Esophagus muscularis mucosa (tissue), 4 donors: ENCODE measurements at places on chromosomes 2 and 18. TPM values are rescaled to one million over a fixed set of nuclear protein-coding genes. Genes with fewer than 3 reads are reported as not detected.
A peak's percentile ranks its signal among the peaks of the same experiment; 100 is the strongest.

DNA sequence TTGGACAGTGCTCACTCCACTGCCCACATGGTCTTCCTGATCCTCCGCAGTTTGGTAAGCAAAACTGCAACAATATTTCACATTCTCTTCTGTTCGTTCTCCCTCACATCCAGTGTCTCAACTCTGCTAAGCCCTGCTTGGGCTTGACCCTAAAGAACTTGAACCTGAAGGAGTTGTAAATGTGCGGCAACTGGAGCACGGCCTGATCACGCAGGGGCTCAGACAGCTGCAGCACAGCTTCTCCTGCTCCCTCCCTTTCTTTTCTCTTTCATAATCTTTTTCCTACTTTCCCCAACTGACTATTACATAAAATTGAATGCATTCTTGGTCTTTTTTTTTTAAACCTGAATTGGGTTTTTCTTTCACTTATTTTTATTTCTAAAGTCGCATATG is 10.2 kb downstream of the CYRIA start:
- H3K4me3 ChIP-seq: no peak overlapping the region
- DNase-seq: no peak
- no peaks in the 10 kb centered on the region for H3K27me3 ChIP-seq
- H3K4me1 ChIP-seq: peaks cover 54% of the 10 kb centered on the region
- no peak overlapping the region for H3K27ac ChIP-seq
- H3K36me3 ChIP-seq: no peaks in the 10 kb centered on the region

DNA sequence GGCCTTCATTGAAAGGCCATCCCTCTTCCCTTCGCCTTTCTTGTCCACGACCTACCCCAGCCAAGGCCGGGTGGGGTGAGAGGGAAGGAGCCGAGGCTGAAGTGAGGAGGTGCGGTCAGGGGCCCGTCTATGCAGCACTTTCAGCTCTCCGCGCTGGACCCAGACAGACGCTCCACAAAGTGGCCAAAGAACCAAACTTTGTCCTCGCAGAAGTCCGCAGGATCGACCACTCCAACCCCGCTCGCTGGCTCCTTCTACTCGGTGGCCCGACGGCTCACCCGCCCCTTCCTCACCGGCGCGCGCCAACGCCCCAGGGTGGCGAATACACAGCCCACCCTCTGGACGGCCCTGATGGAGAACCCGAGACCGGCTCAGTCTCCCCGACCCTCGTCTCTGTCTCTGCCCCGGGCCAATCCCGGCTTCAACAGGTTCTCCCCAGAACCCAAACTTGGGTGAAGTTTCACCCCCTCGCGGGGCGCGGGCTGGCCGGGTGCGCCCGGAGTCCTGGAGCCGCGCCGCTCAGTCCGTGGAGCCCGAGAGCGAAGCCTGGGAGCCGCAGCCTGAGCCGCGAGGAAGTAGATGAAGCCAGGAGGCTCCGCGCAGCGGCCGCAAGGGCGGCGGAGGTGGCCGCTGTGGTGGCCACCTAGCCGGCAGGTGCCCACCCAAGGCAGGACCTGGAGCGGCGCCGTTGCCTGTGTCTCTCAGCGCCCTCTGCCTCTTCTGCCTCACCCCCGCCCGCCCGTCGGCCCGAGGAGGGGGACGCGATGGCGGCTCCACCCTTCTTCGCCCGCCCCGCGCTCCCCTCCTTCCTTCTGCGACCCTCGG is 26.7 kb upstream of the ALPP start:
- H3K36me3 ChIP-seq: no peaks in the 10 kb centered on the region
- H3K4me3 ChIP-seq: no peak overlapping the region
- H3K27ac ChIP-seq: no peak overlapping the region

DNA sequence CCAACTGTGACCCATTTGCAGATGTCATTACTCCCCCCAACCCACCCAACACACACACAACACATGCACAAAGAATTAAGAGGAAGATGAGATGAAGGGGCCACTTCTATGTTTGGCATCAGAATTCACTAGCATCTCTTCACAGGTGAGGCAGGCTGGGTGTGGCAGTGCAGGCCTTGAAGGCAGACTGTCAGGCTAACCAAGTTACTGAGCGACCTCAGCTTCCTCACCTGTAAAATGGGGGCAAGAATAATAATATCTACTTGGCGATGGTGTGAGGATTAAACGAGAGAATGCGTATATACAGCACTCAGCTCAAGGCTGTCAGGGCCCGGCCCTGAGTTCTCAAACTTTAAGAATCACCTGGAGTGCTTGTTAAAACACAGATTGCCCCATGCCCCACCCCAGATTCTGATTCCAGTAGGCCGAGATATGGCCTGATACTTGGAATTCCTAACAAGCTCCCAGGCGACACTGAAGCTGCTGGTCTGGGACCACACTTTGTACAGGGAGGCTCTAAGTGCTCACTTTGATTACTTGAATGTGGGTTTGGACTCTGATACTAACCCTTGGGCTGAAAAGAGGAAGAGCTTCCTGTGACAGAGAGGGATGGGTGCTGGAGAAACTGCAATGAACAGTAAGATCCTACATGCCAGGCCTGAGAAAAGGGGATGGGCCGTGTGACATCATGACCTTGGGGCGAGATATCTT is 1.1 kb downstream of the ACTG2 start:
- peak overlapping the region; percentile 60 for H3K4me3 ChIP-seq
- no peaks in the 10 kb centered on the region for H3K27me3 ChIP-seq
- H3K36me3 ChIP-seq: no peaks in the 10 kb centered on the region
- peaks cover 33% of the 10 kb centered on the region for H3K4me1 ChIP-seq
- peak overlapping the region; percentile 93 for H3K27ac ChIP-seq
- no peak for DNase-seq

- H3K27me3 ChIP-seq: no peaks in the 10 kb centered on the region
- H3K27ac ChIP-seq: no peak overlapping the region
- no peak overlapping the region for H3K4me3 ChIP-seq
- no peaks in the 10 kb centered on the region for H3K36me3 ChIP-seq
- H3K4me1 ChIP-seq: no peaks in the 10 kb centered on the region
These were observed 53.3 kb downstream of the C1D start for GRCh38 chr2:68009526-68009925.

DNA sequence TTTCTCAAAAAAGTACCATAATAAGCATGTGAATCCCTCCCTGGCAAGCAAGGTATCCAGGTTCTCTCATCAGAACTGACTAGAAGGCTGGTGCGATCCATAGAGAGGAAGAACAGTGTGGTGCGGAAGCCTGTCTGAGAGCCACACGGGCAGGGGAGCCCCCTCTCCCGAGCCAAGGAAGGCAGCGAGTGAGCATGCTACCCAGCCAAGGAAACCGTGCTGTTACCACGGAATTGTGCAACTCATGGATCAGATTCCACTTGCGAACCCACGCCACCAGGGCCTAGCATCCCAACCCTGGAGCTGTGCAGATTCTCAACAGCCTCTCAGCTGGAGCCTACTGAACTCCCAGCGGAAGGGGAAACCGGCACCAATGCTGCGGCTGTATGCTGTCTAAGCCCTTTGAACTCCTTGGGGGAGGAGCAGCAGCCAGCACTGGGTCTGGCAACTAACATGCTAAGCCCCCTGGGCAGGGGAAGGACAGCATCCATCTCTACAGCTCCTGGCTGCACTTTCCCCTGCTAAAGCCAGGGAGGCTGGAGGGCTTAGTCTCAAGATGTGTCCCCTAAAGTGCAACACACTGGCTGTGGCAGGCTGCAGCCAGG is 823.1 kb downstream of the EPHA4 start:
- H3K36me3 ChIP-seq: no peaks in the 10 kb centered on the region
- DNase-seq: no peak
- no peak overlapping the region for H3K4me3 ChIP-seq
- H3K27ac ChIP-seq: no peak overlapping the region
- no peaks in the 10 kb centered on the region for H3K4me1 ChIP-seq

DNA sequence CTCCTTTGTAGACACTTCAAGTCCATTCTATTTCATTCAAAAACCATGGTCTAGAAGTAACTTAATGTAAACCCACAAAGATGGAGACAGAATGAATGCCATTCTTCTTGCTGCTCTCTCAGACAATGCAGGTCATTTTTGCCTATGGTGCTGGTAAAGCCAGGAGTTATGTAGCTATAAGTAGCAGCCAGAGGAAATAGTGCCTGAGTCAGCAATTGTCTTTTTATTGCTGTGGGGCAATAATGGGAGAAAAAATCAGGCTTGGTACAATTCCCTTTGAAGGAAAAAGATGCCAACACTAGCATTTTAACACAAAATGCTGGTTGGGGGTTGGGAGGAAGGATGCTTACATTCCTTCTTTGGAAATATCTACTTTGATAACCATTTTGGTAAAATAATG is 43.5 kb downstream of the SCN1A start:
- H3K36me3 ChIP-seq: no peaks in the 10 kb centered on the region
- no peaks in the 10 kb centered on the region for H3K27me3 ChIP-seq
- no peaks in the 10 kb centered on the region for H3K4me1 ChIP-seq
- no peak overlapping the region for H3K4me3 ChIP-seq
- no peak overlapping the region for H3K27ac ChIP-seq

DNA sequence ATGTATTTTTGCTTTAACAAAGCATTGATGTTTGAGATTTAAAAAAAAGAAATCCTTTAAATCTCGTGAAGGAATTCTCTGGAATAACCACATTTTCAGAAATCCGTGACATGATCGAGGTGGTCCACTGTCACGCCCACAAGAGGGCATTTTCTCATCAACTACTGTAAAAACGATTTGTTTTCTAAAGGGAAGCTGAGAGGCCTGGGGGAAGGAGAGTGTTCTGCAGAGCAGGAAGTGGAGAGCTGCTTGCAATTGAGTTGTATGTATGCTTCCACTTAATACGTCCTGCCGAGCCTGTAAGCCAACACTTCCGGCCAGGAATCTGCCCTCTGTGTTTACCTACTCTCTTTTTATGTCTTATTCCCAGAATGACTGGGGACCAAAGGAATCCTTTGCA is 19.4 kb downstream of the KLHL29 start:
- peak overlapping the region; percentile 41 for H3K27ac ChIP-seq
- H3K36me3 ChIP-seq: no peaks in the 10 kb centered on the region
- no peaks in the 10 kb centered on the region for H3K27me3 ChIP-seq
- DNase-seq: no peak
- H3K4me1 ChIP-seq: peaks cover 31% of the 10 kb centered on the region
- no peak overlapping the region for H3K4me3 ChIP-seq

DNA sequence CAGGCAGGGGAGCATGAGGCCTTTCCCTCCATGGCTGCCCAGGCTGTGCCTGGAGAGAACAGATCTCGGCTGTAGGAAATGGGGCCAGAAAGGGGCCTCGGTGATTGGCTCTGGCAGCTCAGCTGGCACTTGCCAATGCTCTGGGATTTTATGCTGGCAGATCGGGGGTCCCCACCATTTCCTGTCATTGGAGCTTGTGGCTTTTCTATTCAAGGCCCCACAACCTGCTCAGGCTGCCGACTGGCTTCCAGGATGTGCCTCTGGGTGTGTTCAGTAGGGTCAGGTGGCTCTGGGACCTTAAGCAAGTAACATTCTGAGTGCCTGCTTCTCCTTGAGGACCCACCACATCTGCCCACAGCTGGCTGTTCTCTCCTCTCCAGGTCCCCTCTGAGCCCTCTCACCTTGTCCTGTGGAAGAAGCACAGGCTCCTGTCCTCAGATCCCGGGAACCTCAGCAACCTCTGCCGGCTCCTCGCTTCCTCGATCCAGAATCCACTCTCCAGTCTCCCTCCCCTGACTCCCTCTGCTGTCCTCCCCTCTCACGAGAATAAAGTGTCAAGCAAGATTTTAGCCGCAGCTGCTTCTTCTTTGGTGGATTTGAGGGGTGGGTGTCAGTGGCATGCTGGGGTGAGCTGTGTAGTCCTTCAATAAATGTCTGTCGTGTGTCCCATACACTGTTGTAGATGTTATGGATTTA is 4.2 kb downstream of the GNLY start:
- H3K36me3 ChIP-seq: no peaks in the 10 kb centered on the region
- DNase-seq: no peak
- H3K4me1 ChIP-seq: no peaks in the 10 kb centered on the region

DSEL gene
- total RNA-seq: 9.1 TPM

ADRA2B gene
- total RNA-seq: 5.3 TPM

CCDC88A gene
- 29.7 TPM for total RNA-seq

STARD7 gene
- total RNA-seq: 91.8 TPM

ASAP2 gene
- 21.9 TPM for total RNA-seq
